ENCODE measurements at places on chromosomes 12 and 14. TPM values are rescaled to one million over a fixed set of nuclear protein-coding genes. Genes with fewer than 3 reads are reported as not detected.

DNA sequence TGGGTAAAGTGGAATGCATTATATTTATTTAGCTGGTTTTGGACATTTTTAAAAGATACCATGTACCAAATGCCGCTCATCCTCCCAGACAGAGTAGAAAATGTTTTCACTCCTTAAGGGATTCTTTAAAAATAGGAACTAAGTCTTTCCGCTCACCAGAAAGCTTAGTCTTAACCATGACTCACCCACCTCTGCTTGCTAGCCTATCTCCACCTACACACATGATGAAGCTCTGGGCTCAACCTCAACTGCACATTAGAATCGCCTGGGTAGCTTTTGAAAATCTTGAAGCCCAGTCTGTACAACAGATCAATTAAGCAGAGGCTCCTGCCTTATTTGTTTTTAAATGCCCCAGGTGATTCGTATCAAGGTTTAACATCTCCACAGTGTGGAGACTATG lies 260.5 kb downstream of the NEDD1 start:
- DNase-seq, result no peak
- H3K4me3 ChIP-seq, result no peak overlapping the region
- no peak overlapping the region for H3K27ac ChIP-seq
- no peaks in the 10 kb centered on the region for H3K4me1 ChIP-seq

- no peak overlapping the region for H3K27ac ChIP-seq
- no peak for DNase-seq
- no peak overlapping the region for H3K4me3 ChIP-seq
- H3K4me1 ChIP-seq, result no peaks in the 10 kb centered on the region
- H3K27me3 ChIP-seq, result no peaks in the 10 kb centered on the region
- H3K36me3 ChIP-seq, result no peaks in the 10 kb centered on the region
Measured at GRCh38 chr12:89206390-89206789, 145.9 kb downstream of the DUSP6 start.

DNA sequence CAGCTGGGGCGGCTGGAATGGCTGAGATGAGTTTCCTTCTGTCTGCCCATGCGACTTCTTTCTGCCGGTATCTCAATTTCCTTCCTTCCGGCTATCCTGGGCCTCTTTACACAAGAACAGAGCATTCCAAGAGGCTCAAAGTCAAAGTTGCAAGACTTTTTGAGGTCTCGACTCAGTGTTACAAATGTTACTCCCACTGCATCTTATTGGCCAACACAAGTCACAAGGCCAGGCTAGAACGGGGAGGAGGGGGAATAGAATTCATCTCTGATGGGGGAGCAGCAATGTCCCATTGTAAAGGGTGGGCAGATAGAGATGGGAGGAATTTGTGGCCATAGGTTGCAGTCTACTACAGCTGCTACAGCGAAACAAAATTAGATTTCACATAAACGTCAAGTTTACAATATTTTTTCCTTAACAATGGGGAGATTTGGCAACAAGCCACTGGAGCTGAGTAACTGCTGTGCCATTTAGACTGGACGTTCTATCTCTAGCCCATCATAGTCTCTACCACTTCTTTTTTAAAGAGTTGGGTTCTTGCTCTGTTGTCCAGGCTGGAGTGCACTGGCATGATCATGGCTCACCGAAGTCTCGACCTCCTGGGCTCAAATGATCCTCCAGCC lies 9.5 kb upstream of the NYNRIN start:
- no peaks in the 10 kb centered on the region for H3K4me1 ChIP-seq
- no peaks in the 10 kb centered on the region for H3K36me3 ChIP-seq
- no peak for DNase-seq
- no peak overlapping the region for H3K27ac ChIP-seq

DNA sequence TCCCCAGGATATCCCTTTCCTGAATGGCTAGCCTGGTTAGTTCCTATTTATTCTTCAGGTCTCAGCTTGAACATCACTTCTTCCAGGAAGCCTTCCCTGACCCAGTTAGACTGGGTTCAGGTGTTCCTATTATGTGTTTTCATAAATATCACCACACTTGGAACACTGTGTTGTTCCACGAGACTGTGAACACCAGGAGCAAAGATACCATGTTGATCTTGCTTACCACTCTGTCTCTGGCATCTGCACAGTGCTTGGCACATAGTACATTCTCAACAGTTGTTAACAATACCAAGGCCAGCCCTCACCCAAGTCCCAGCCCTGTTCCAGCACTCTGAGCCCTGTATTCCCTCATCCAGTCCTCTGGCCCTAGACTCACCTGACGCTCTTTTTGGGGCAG lies 13.7 kb upstream of the ZNF385A start:
- DNase-seq, result no peak
- H3K4me3 ChIP-seq, result no peak overlapping the region
- peaks cover 17% of the 10 kb centered on the region for H3K4me1 ChIP-seq
- no peaks in the 10 kb centered on the region for H3K27me3 ChIP-seq

- H3K4me1 ChIP-seq, result peaks cover 19% of the 10 kb centered on the region
- H3K27me3 ChIP-seq, result no peaks in the 10 kb centered on the region
- peak within 1 kb of the TSS; percentile 80 for H3K4me3 ChIP-seq
- no peak for DNase-seq
- H3K27ac ChIP-seq, result no peak within 1 kb of the TSS
Measured at GRCh38 chr14:80955416-80955941, at the start of gene TSHR. TSS of gene TSHR (plus strand) at chr14:80955621. CDS start at chr14:80955681, 60 bp downstream.

DNA sequence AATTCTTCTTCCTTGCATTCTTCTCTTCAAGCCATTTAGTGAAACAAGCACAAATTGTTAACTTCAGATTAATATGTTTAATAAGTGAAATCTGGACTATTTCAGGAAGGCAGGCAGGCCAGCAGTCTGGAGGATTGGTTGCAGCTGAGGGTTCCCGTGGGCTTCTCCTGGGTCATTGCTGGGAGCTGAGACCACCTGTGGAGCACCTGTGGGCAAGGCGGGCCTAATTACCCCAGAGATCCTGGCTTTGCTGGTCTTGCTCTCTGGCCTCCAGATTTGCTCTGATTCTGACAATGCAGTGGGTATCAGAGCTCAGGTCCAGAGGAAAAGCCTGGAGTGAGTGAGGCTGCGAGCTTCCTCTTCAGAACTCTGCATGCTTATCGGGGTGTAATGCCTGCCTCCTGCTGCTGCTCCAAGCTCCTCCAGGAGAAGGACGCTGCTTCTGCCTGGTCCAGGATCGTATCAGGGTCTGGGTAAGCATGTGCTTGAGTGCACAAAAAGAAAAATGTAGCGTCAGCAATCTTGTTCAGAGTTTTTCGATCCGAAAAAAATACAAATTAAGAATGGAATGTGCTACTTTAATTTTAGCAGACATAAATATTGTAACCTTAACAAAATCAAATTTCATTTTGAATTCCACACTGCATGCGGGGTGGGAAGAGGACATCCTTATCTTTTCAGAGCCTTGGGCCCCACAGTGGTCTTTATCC lies 93.8 kb downstream of the TMEM30B start:
- no peak overlapping the region for H3K27ac ChIP-seq
- no peak for DNase-seq
- H3K4me1 ChIP-seq, result no peaks in the 10 kb centered on the region

GRCh38 chr14:100893228-100893601 lies 10.3 kb downstream of the RTL1 start:
- no peaks in the 10 kb centered on the region for H3K36me3 ChIP-seq
- H3K4me1 ChIP-seq, result no peaks in the 10 kb centered on the region
- no peak overlapping the region for H3K4me3 ChIP-seq
- no peaks in the 10 kb centered on the region for H3K27me3 ChIP-seq

DNA sequence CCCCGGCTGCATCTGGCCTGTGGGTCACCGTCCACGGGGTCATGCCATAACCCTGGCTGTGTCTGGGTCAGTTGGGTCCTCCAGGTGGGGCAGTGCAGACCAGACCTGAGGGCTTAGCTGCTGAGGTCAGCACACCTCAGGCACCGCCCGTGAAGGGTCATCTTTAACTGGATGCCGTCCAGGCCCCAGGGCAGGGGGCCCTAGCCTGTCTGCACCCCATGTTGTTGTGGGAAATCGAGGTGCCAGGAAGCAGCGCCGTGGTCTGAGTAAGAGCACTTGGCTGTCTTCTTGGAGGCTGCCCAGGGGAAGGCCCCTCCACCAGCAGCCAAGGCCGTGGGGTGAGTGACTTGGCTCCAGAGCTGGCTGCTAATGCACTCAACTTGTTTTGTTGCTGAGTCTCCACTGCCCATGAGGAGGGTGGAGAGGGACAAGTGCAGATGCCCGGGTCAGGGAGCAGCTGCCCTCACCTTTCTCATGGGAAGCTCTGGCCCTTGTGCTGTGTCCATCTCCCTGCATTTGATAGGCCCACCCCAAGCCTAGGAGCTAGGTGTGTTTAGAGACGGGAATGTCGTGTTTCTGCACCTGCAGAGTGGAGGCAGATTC lies 317.2 kb downstream of the TMEM121 start:
- H3K27me3 ChIP-seq, result no peaks in the 10 kb centered on the region
- no peak for DNase-seq
- H3K27ac ChIP-seq, result no peak overlapping the region
- no peaks in the 10 kb centered on the region for H3K36me3 ChIP-seq

DNA sequence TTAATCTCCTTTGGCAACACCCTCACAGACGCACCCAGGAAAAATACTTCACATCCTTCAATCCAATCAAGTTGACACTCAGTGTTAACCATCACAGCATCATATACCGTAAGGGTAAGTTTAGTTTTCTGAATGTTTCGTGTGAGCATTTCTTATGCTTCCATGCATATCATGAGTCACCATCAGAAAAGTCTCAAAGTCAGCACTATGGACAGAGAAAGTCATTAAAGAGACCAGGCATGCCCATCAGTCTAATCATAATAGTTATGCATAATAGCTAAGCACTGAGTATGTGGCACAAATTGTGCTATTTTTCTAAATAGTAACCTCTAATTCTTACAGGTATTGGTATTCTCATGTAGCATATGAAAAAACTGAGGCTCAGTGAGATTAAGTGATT lies 158.8 kb upstream of the PRMT8 start:
- no peaks in the 10 kb centered on the region for H3K4me1 ChIP-seq
- no peak for DNase-seq
- H3K27ac ChIP-seq, result no peak overlapping the region
- no peaks in the 10 kb centered on the region for H3K27me3 ChIP-seq

- H3K27ac ChIP-seq, result no peak overlapping the region
- H3K36me3 ChIP-seq, result no peaks in the 10 kb centered on the region
- no peak overlapping the region for H3K4me3 ChIP-seq
- no peak for DNase-seq
- H3K27me3 ChIP-seq, result no peaks in the 10 kb centered on the region
Measured at GRCh38 chr12:4833524-4833923, 76.2 kb upstream of the KCNA1 start.

DNA sequence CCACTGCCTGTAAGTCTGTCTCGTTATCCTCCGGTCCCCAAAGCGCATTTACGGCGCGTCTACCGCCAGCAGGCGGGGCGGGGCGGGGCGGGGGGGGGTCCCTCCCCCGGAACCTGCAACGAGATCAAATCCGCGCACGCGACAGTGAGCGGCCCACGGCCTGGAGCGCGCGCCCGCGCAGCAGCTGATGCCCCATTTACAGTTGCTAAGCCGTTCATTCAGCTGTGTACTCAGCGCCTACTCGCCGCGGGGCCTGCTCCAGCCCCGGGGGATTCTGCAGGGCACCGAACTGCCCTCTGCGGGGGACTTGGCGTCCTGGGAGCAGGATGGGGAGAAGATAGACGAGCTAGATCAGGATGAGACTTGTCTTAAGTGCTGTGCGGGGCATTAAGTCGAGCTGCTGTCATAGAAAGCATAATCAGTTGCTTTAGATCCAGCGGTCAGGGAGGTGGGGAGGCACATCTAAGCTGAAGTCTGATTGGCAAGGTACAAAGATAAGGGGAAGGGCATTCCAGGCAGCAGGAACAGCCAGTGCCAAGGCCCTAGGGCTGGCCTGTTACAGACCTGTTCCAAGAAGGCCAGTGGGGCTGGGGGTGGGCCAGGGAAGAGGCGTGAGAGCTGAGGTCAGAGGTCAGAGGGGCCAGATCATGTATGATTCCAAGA lies 1.4 kb upstream of the CCDC85C start:
- H3K36me3 ChIP-seq, result no peaks in the 10 kb centered on the region
- peak; percentile 74 for DNase-seq
- H3K27me3 ChIP-seq, result no peaks in the 10 kb centered on the region
- peak overlapping the region; percentile 66 for H3K4me3 ChIP-seq

DNA sequence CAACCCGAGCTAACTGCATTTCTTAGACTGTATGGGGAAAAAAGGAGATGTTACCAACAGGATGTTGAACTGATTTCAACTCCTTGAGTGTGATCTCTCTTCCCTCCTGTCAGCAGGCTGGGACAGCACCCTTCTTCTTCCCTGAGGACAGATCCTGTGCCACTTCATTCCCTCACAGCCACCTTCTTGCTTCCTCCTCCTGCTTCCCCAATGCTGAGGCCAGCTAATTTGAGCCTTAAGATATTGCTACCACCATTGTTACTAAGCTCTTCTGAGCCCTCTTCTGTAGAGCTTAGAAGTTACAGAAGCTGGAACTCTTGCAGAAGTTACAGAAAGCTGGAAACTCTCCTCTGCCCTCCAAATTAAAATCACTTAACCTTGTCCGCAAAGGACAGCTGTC lies 88.8 kb downstream of the SPTSSA start:
- H3K27me3 ChIP-seq, result no peaks in the 10 kb centered on the region
- H3K4me1 ChIP-seq, result no peaks in the 10 kb centered on the region
- no peak for DNase-seq
- no peak overlapping the region for H3K4me3 ChIP-seq

DNA sequence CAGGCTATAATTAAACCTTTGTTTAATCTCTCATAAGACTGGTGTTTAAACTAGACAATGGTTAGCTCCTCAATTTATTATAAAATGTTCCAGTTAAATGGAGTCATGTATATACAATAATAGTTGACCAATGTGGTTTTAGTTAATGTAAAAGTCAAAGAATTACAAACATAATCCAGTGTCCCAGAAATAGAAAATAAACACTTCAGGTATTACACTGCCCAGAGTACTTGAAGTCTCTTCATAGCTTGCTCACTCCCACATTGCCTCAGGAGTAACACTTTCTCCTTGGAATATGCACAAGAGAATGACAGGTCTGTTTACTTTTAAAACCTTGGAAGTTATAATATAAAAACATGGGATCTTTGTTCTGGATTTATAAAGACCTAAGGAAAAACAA lies 60.5 kb downstream of the SLC38A1 start:
- H3K27me3 ChIP-seq, result no peaks in the 10 kb centered on the region
- no peak overlapping the region for H3K4me3 ChIP-seq
- H3K36me3 ChIP-seq, result peaks cover 39% of the 10 kb centered on the region
- peaks cover 60% of the 10 kb centered on the region for H3K4me1 ChIP-seq

DNA sequence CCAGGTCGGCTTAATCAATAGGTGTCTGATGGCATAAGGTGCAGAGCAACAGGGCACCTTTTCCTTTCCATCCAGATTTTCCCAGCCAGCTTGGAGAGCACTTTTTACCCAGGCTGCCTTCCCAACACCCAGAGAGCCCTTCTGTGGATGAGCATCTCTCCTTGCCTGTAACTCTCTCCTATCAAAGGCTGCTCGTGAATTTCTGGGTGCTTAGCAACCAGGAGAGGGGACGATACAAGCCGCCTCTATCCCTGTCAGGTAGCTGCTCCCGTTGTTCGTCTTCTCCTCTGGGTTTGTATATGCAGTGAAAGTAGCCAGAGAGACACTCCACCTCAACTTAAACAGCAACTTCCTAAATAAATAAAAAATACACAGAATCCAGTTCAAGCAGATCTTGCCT lies 124.2 kb downstream of the CACNA1C start:
- H3K27me3 ChIP-seq, result no peaks in the 10 kb centered on the region
- H3K27ac ChIP-seq, result no peak overlapping the region
- H3K4me1 ChIP-seq, result no peaks in the 10 kb centered on the region
- H3K4me3 ChIP-seq, result no peak overlapping the region
- H3K36me3 ChIP-seq, result no peaks in the 10 kb centered on the region

GRCh38 chr12:15193946-15194345 lies 27.3 kb downstream of the RERG start:
- H3K36me3 ChIP-seq, result no peaks in the 10 kb centered on the region
- H3K27me3 ChIP-seq, result no peaks in the 10 kb centered on the region
- H3K27ac ChIP-seq, result no peak overlapping the region
- no peak overlapping the region for H3K4me3 ChIP-seq

The ERP27 gene
- 2.1 TPM for total RNA-seq

The SLC17A8 gene
- total RNA-seq, result not detected

The RHEBL1 gene
- 10.1 TPM for total RNA-seq

The SLC38A4 gene
- total RNA-seq, result not detected
